ENCODE measurements at places on chromosomes 16 and 17. TPM values are rescaled to one million over a fixed set of nuclear protein-coding genes. Genes with fewer than 3 reads are reported as not detected.

The CCL11 gene
- total RNA-seq = not detected

The CDRT15 gene
- total RNA-seq = not detected

GRCh38 chr16:71956486-71956885 lies 43.7 kb downstream of the PKD1L3 start:
- no peaks in the 10 kb centered on the region for H3K36me3 ChIP-seq
- H3K4me3 ChIP-seq = peak overlapping the region; percentile 23

The TEX19 gene
- total RNA-seq = not detected

DNA sequence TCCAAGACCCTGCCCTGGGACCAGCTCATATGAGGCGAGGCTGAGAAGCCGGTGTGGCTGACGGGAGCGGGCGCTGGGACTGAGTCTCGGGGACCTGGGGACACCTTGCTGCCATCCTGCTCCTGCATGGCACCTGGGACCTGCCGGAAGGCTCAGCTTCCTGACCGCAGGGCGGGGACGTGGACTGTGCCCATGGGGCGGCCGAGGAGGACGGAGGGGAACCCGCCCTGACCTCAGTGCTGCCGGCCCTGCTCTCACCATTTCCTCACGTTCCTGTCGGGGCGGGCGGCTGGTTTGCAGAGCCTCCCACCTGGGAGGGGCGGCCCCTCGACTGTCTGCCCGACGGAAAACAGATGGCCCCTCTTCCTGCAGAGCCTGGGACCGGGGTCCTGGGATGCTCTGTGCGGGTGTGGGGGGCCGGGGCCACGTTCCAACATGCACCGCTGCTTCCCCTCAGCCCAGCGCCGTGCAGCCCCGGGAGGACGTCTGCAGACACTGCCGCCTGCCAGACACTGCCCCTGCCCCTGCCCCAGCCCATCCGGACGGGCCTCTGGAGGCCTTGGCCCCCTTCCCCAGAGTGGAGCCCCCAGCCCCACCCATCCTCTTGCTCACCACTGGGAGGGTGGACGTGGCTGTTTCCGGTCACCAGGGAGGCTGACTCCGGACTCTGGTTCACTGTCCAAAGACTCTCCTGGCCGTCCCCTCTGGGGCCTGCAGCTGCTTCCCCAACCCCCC lies 43.9 kb upstream of the SSTR5 start:
- H3K27me3 ChIP-seq = peaks cover 6% of the 10 kb centered on the region
- DNase-seq = no peak
- H3K27ac ChIP-seq = no peak overlapping the region
- no peak overlapping the region for H3K4me3 ChIP-seq
- H3K36me3 ChIP-seq = no peaks in the 10 kb centered on the region

DNA sequence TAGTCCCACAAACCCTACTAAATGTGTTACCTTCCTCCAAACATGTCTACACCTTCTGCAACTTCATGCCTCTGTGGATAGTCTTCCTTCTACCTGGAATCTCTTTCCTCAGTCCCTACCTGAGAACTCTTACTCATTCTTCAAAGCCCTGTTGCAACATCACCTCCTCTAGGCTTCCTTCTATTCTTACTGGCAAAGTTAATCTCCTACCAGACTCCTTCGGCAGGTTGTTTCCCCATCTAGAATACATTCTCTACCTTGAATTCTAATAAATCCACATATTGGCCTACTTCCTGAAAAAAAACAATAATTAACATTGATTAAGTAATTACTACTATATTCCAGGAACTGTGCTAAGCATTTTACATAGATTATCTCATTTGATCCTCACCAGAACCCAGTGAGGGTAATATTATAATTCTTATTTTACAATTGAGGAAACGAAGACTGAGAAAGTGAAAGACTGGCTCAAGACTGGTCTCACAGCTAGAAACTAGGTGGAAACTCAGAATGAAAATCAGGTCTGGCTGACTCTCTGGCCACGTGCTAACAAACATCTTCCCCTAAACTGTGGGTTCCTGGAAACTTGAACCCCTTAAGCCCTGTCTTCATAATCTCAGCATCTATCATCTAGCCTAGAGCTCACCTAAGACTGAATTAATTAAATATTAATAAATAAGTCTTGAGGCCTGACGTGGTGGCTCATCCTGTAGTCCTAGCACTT lies 4.6 kb upstream of the STAT3 start:
- H3K4me1 ChIP-seq = peaks cover 55% of the 10 kb centered on the region
- no peaks in the 10 kb centered on the region for H3K27me3 ChIP-seq
- H3K4me3 ChIP-seq = peak overlapping the region; percentile 4
- DNase-seq = no peak

DNA sequence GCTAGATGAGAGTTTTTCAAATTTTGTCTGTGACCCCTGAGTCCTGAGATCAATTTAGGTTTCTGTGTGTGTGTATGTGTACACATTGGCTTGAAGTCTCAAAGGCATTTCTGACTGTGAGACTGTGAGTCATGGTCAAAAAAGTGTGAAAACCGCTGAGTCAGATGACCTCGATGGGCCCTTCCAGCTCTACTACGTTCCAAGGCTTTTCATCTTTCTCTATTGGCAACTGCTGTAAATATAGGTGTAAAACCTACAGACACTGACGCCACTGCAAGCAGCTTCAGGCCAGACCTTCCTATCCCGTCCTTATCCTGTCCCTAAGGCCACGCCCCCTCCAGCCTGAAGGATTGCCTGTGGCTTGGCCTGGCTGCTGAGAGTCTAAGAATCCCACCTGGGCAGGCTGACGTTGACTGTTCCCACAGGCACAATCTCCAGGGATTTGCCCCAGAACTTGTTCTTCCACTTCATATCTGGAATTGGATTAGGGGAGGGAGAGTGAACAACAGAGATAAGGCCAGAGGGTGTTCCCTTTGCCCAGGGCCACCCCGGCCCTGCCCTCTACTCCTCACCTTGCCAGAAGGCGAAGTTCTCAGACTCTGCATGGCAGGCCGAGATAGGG lies 11.3 kb downstream of the OSBPL7 start:
- H3K4me1 ChIP-seq = peaks cover 11% of the 10 kb centered on the region
- no peaks in the 10 kb centered on the region for H3K27me3 ChIP-seq
- peak; percentile 55 for DNase-seq

The THOC6 gene
- total RNA-seq = 50.9 TPM

DNA sequence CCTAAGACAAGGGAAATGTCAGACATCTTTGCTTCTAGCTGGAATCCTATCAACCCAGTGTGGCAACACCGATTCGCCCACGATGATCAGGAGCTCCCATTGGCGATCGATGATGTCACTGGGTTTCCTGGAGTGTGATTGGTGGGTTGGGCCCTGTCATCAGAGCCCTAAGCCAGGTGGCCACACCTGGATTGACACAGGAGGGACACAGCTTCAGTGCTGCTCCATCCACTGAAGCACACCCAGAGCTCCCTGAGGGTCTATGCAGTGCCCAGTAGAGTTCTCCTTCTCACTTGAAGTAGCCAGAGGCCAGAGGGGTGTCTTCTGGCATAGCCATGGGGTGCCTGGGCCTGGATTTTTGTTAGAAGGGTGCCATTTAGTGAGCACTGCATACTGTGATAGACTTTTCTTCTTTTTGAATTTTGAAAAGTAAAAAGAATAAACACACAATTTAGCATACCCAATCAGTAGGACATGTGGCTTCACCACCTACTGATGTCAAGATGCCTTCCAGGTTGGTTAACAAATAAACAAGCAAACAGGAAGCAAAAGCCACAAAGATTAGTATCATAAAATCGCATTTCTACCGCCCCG lies 77.6 kb downstream of the CMIP start:
- DNase-seq = no peak
- peaks cover 5% of the 10 kb centered on the region for H3K36me3 ChIP-seq
- H3K27me3 ChIP-seq = no peaks in the 10 kb centered on the region
- peak overlapping the region; percentile 66 for H3K27ac ChIP-seq
- H3K4me1 ChIP-seq = peaks cover 35% of the 10 kb centered on the region
- H3K4me3 ChIP-seq = no peak overlapping the region

DNA sequence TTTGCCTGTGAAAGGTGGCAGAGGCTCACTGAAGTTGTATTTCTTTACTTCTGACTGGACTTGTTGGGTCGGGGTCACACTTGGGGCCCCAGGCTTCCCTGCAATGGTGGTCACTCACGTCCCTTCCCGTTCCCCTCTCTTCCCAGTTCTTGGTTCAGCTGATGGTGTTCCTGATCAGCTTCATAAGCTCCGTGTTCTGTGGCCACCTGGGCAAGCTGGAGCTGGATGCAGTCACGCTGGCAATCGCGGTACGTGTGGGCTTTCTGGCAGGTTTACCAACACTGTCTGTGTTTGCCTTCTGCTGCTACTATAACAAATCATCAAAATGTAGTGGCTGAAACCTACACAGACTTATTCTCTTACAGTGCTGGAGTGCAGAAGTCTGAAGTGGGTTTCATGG lies 8.6 kb downstream of the SLC47A1 start:
- no peaks in the 10 kb centered on the region for H3K36me3 ChIP-seq
- no peak overlapping the region for H3K4me3 ChIP-seq
- H3K27me3 ChIP-seq = peaks cover 30% of the 10 kb centered on the region
- no peak for DNase-seq

DNA sequence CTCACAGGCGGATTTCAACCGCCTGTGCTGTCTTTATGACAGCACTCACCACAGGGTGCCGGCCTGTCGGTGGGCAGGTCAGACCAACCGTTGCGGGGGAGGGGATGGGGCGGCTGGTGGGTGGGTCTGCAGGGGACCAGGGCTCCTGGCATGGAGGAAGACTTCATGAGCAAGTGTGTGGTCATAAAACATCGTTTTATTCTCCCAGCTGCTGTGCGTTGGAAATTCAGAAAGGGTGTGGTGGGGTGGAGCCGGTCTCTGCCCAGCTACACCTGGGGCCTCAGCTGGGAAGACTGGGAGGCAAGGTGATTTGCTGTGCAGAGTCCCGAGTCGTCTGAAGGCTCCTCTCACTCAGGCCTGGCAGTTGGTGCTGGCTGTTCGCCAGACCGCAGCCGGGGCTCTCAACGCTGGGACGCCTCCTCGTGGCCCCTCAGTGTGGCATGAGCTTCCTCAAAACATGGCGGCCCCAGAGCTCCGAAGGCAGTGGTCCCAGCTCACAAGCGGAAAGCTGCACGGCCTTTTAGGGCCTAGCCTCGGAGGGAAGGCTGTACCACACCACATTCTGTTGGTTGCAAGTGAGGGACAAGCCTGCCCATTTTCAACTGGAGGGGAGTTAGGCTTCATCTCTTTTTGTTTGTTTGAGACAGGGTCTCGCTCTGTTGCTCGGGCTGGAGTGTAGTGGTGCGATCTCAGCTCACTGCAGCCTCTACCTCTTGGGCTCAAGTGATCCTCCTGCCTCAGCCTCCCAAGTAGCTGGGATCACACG lies 45.8 kb upstream of the GSE1 start:
- H3K27ac ChIP-seq = no peak overlapping the region
- H3K4me3 ChIP-seq = peak overlapping the region; percentile 29
- DNase-seq = no peak
- no peaks in the 10 kb centered on the region for H3K27me3 ChIP-seq
- peaks cover 8% of the 10 kb centered on the region for H3K36me3 ChIP-seq

GRCh38 chr16:82183004-82183397 lies 13.0 kb upstream of the MPHOSPH6 start:
- peaks cover 12% of the 10 kb centered on the region for H3K4me1 ChIP-seq
- no peak for DNase-seq
- H3K27me3 ChIP-seq = peaks cover 25% of the 10 kb centered on the region
- H3K27ac ChIP-seq = no peak overlapping the region

The SLC38A8 gene
- total RNA-seq = not detected

DNA sequence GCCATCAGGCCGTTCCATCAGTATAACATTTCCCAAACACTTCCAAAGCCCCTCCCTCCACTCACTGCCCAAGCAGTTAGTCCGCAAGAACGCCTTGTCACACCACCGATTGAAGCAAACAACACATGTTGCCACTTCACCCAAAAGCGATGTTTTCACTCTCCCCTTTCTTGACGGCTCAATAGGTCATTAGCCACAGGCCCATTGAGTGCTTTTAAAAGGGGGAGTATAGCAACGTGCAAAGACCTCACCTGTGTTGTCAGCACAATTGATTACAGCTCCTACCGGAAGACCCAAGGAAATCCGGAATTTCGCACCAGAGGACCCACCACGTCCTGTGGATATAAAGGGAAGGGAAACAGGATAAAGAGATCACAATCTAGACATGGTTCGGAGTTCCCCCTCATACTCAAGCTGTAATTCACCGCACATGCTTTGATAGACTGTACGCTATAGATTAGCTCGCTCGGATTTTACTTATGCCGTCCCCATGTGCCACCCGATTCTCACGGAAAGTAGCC lies 690 bp downstream of the RPL23 start:
- H3K36me3 ChIP-seq = peaks cover 46% of the 10 kb centered on the region
- peaks cover 59% of the 10 kb centered on the region for H3K4me1 ChIP-seq
- DNase-seq = no peak
- H3K27me3 ChIP-seq = no peaks in the 10 kb centered on the region
- H3K4me3 ChIP-seq = peak overlapping the region; percentile 100

GRCh38 chr16:49049191-49049590 lies 232.4 kb downstream of the CBLN1 start:
- DNase-seq = no peak
- no peaks in the 10 kb centered on the region for H3K27me3 ChIP-seq
- H3K4me1 ChIP-seq = no peaks in the 10 kb centered on the region
- H3K36me3 ChIP-seq = no peaks in the 10 kb centered on the region

- H3K36me3 ChIP-seq = no peaks in the 10 kb centered on the region
- H3K4me3 ChIP-seq = no peak overlapping the region
These were observed 22.8 kb downstream of the CACNA1H start for GRCh38 chr16:1175566-1176279.

The PRSS53 gene
- total RNA-seq = 6.2 TPM

- peaks cover 3% of the 10 kb centered on the region for H3K36me3 ChIP-seq
- DNase-seq = no peak
- H3K27ac ChIP-seq = peak overlapping the region; percentile 6
- peak overlapping the region; percentile 96 for H3K4me3 ChIP-seq
- H3K27me3 ChIP-seq = no peaks in the 10 kb centered on the region
- H3K4me1 ChIP-seq = peaks cover 27% of the 10 kb centered on the region
These were observed 1.6 kb downstream of the ALG1 start for GRCh38 chr16:5073279-5073629.

Data from activated T-cell treated with anti-CD3 and anti-CD28 coated beads, Interleukin-2, amount 50 U/mL, for 72 hours (primary cell).